MG63 (cell line): ENCODE measurements at places on chromosomes 6 and 20. TPM values are rescaled to one million over a fixed set of nuclear protein-coding genes. Genes with fewer than 3 reads are reported as not detected.
A peak's percentile ranks its signal among the peaks of the same experiment; 100 is the strongest.

The CGAS gene
- 14.0 and 18.8 TPM in 2 replicates for total RNA-seq

The SLA2 gene
- total RNA-seq = not detected in 2 replicates

The TJAP1 gene
- 8.1 and 19.0 TPM in 2 replicates for total RNA-seq

The ADGRF1 gene
- not detected in 2 replicates for total RNA-seq

The RFX6 gene
- not detected in 2 replicates for total RNA-seq

DNA sequence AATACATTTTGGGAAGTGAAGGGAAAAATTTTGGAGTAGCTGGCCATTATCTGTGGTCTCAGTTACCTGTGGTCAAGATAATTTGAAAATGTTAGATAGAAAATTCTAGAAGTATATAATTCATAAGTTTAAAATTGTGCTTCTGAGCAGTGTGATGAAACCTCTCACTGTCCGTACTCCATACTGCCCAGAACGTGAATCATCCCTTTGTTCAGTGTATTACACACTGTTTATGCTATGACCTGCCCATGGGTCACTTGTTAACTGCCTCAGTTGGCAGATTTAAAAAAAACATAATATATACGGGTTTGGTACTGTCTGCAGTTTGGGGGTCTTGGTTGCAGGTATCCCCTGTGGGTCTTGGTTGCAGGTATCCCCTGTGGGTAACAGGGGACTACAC, 4.1 kb upstream of the CALHM5 start:
- no peak for DNase-seq

GRCh38 chr6:107114926-107115694, at the start of gene BEND3:
Gene BEND3, minus strand, starts transcription at chr6:107115515. Its CDS starts 16,230 bp downstream, at chr6:107099285.
- DNase-seq = peak; percentile 34

DNA sequence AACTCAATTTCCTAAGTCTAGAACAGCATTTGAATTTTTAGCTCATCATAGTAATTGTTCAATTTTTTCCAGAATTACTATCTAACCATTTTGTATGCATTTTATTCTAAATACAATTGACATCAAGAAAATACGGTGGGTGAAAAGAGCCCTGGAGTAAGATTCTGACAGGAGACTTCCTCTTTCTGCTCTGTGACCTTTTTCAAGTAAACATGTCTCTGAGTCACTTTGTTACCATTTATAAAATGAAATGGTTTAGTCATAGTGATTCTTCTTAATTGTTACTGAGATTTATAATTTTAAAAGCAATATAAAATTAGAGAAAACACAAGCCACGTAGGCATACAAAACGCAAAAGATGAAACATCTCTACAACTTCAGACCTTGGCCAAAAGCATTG, 80.2 kb downstream of the PLCB1 start:
- DNase-seq = no peak

GRCh38 chr6:109095036-109095834, at the start of gene CEP57L1:
Gene CEP57L1, plus strand, starts transcription at chr6:109095507. Its CDS starts 49,715 bp downstream, at chr6:109145222.
- DNase-seq = peak; percentile 98

DNA sequence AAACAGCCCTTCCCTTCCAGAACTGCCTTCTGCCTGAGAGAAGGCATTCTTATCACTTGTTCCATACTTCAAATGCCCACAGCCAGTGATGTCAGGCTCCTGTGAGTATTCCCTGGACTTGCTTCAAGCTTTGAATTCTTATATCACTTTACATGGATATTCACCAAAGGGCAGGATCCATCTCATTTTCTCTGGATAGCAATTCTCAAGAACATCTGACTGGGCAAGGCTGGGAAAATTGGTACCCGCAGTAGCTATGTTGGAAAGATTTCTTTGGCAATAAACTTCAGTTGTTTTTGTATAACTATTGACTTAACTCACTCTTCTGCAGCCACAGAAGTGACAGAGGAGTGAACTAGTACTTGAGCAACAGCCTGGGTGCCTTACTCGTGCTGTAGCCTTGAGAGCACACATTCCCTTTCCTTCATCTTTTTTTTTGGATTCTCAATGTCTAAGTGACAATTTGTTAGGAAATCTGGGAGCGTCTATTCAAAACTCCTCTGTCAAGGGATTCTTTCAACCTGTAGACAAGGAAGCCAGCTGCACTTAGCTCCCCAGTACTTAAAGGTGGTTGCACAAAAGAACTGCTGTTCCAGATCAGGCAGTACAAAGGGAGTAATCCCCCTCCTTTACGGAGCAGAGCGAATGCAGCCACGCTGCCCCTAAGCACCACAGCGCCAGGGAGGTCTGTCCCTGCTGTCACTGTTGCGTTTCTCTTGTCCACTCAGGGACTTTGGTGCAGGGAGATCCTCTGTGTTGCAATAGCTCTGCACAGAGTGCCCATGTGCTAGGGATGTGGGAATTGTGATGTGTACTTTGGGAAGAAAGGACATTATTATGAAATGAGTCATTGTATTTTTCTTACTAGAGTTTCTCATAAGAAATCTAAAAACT, 69.6 kb downstream of the JAG1 start:
- peak; percentile 57 for DNase-seq

GRCh38 chr6:14380901-14381828, 263.6 kb downstream of the CD83 start:
- no peak for DNase-seq

DNA sequence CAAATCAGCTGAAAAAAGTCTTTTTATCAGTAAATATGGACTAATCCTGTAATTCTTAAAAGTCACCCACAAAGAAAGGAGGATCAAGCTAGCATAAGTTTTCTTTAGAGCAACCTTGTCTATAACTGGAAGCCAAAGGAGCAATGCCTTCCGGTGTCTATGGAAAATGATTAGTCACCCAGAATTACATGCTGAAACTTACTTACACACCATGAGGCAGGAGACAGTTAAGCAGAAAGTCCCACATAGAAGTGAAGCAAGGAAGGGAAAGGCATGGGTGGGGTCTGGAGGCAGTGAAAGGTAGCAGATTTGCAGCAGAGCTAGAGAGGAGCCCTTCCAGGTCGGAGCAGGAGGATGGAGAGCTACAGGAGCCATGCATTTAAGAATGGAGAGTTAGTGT, 153.7 kb upstream of the RIPOR2 start:
- no peak for DNase-seq

GRCh38 chr20:57657535-57658446, 37.6 kb upstream of the ZBP1 start:
- no peak for DNase-seq

- DNase-seq = no peak
These were observed 126.9 kb upstream of the FAM83B start for GRCh38 chr6:54719633-54720032.

DNA sequence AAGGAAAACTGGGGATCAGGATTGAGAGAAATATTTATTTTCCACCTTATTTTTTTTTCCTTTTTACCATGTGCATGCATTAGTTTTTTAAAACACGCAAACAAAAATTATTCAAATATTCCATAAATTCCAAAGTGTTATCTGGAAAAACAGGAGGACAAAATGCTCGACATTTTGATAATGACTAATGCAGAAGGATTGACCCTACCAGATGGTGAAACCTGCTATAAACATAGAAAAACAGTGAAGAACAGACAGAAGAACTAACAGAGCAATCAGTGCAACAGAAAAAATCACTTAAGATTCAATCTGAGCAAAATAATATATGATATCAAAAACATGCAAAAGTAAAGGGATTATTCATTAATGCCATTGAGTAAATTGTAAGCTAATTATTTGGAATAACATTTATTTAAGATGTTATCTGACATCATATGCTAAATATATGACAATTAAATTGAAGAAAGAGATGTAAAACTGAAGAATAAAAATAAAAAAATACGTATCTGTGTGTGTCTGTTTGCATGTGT, 218.4 kb downstream of the LMBRD1 start:
- no peak for DNase-seq

- DNase-seq = no peak
These were observed 151.6 kb downstream of the PRIM2 start for GRCh38 chr6:57469072-57469471.

- DNase-seq = no peak
These were observed 34.7 kb upstream of the TBXT start for GRCh38 chr6:166202321-166202733.

DNA sequence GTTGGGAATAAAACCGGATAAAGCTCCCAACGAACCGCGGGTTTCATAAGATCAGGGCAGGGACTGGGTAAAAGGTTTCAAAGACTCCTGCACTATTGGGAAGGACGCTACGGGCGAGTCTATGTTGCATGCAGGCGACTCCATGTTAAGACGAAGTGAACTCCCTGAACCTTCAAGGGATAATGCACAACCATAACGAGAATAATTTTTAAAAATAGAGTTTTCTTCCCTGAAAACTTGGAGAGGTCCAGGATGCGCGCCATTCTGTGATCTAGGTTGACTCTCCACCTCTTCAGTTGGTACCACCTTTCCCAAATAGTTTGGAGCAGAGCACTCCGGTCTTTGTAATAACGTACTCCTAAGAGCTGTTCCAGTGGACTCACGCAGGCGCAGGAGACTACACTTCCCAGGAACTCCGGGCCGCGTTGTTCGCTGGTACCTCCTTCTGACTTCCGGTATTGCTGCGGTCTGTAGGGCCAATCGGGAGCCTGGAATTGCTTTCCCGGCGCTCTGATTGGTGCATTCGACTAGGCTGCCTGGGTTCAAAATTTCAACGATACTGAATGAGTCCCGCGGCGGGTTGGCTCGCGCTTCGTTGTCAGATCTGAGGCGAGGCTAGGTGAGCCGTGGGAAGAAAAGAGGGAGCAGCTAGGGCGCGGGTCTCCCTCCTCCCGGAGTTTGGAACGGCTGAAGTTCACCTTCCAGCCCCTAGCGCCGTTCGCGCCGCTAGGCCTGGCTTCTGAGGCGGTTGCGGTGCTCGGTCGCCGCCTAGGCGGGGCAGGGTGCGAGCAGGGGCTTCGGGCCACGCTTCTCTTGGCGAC, at the start of gene TPX2:
TSS of gene TPX2 (plus strand) at position 562 of the 821 bp plus-strand sequence. CDS start 18,187 bp downstream, outside the sequence.
- DNase-seq = peak; percentile 97

GRCh38 chr6:9398071-9398766, 962.9 kb upstream of the SLC35B3 start:
- DNase-seq = no peak

GRCh38 chr20:61941721-61942405, 123.8 kb downstream of the TAF4 start:
- no peak for DNase-seq

- DNase-seq = no peak
These were observed 185.7 kb downstream of the BACH2 start for GRCh38 chr6:90110971-90111370.

DNA sequence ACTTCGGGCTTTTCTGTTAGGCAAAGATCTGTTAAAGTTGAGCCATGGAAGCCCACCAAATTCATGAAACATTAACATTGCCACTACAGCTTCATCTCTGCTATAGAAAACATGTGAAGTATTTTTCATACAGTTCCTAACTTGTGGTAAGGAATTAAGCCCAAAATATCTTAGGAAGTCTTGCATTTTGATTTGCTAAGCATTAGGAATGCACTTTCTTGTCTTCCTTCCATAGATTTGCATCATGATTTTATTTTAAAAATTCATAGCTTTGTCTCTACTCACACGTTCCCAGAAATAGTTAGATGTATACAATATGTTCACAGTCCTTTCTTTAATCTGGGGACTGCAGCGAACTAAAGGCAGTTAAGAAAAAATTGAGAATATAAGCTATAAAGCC, 325.6 kb downstream of the CENPW start:
- no peak for DNase-seq

DNA sequence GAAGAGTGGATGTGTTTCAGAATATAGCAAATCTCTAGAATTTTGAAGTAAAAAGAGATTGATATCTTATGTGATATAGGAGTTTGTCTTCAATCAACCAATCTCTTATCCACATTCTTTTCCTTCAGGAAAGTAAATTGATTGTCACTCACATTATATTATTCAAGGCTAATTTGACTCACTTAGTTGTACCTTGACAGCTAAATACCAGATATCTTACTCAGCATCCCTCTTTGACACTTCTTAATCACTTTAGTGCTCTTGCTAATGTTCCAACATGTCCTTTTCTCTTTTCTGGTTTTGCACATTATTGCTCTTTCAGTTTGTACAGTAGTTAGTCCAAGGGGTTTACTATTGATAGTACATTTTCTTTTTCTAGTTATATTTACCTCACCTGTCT, 286.9 kb upstream of the PTCHD4 start:
- DNase-seq = no peak

DNA sequence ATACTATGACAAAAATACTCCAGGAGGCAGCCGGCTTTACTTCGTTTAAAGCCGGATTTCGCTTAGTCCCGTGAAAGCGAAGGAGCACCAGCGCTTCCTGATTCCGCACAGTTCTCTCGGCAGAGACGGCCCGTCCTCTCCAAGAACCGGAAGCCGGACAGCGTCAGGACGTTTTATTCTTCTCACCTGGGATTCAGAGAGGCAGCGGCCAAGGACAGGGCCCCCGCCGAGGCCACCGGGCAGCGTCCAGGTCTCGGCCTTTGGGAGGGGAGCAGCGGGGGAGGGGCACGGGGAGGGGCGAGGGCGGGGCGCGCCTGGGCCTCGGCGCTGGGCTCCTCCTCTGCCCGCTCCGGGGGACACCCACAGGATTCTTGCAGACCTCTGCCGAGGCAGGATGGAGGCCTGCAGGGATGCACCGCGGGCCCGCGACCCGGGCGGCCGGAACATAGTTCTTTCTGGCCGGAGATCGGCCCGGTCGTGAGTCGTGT, 2.8 kb upstream of the DIDO1 start:
- no peak for DNase-seq

DNA sequence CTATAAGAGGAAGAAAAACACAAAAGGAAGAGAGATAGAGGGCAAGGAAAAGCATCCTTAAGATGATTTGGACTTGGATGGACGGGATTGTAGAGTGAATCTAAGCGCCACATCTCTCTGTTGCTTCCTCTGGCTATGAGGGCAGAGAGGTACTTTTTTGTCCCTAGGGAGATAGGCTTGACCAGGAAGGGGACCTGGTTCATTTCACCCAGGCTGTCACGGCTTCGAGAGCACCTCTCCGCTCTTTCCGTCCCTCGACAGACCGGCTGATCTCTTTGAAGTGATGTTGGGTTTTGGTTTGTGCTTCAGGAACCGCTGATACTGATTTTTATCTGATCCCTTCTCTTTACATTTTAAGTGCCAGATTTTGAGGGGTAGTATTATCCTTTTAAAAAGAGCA, 19.6 kb downstream of the NKX2-4 start:
- DNase-seq = no peak

DNA sequence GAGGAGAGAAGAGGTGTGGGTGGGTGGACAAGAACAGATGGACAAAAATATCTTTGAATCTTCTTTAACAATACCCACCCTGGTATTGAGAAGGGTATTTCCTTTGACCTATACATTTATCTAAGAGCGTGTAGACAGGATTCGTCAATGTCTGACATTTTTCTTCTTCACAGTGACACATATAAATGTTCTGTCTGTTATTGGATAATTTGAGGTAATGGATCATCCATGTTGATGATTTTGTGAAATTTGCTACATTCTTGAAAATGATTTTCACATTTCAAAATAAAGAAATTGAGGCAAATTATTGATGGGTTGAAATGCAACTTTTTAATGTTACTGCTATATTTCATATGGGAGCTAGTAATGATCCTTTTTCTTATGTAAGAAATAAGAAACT, 770.7 kb upstream of the EPHA7 start:
- no peak for DNase-seq
